ENCODE measurements at places on chromosomes 11 and 22. TPM values are rescaled to one million over a fixed set of nuclear protein-coding genes. Genes with fewer than 3 reads are reported as not detected.
A peak's percentile ranks its signal among the peaks of the same experiment; 100 is the strongest.

DDIAS gene
- total RNA-seq = 1.1 TPM

DNA sequence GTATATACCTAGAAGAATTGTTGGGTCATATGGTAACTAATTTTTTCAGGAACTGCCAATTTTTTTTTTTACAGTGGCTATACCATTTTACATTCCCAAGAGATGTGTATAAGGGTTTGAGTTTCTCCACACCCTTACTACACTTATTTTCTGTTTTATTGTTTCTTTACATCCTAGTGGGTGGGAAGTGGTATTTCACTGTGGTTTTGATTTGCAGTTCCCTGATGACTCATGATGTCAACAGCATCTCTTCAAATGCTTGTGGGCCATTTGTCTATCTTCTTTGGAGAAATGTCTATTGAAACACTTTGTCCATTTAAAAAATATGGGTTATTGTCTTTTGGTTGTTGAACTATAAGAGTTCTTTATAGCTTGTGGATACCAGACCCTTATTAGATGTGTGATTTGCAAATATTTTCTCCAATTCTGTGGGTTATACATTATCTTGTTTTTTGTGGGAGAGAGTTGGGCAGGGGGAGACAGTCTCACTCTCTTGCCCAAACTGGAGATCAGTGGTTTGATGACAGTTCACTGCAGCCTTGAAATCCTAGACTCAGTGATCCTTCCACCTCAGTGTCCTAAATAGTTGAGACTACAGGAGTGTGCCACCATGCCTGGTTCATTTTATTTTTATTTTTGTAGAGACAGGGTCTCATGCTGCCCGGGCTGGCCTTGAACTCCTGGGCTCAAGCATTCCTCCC is 30.3 kb upstream of the PISD start:
- H3K27me3 ChIP-seq = no peaks in the 10 kb centered on the region
- no peak for DNase-seq
- H3K4me3 ChIP-seq = no peak overlapping the region

LRP5 gene
- 12.3 TPM for total RNA-seq

INSC gene
- not detected for total RNA-seq

DNA sequence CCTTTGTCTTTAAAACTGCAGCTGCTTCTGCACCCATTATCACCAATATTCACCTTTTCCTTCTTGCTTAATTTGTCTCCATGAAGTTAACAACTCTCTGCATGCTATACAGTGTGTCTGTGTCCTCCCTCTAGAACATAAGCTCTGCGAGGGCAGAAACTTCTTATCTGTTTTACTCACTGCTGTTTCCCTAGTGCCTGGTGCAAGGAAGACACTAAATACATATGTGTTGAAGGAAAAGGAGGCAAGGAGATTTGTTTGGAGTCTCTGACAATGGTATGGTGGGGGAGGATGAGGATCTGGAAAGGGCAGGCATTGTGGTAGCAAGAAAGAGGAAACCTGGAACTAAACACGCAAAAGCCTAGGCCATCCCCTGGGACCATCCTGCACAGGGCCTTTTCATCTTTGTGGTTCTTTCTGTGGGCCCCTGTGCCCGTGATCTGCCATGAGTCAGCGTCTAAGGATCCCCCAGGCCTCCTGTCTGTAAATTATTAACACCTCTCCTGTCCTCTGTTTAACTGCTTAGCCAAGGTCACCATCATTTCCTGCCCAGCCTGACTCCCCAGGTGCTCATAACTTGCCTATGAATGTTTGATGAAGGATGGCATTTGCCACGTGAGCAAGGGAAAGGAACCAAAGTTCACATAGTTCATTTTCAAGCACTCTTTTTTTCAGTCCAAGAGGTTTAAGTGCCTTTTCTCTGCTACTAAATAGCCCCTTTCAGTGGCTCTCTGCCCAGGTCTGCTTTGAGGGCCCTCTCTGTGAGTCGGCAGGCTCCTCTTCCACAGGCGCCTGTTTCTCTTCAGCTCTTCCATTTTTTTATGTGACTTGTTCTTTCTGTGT is 131.1 kb downstream of the RASSF10 start:
- DNase-seq = no peak
- H3K27ac ChIP-seq = no peak overlapping the region
- no peaks in the 10 kb centered on the region for H3K4me1 ChIP-seq
- no peak overlapping the region for H3K4me3 ChIP-seq

GLB1L2 gene
- total RNA-seq = 0.76 TPM

- no peak overlapping the region for H3K4me3 ChIP-seq
- H3K36me3 ChIP-seq = peaks cover 9% of the 10 kb centered on the region
- H3K4me1 ChIP-seq = peaks cover 14% of the 10 kb centered on the region
Observed at GRCh38 chr11:34458525-34458924, 19.8 kb downstream of the CAT start.

DDT gene
- 134 TPM for total RNA-seq

DNA sequence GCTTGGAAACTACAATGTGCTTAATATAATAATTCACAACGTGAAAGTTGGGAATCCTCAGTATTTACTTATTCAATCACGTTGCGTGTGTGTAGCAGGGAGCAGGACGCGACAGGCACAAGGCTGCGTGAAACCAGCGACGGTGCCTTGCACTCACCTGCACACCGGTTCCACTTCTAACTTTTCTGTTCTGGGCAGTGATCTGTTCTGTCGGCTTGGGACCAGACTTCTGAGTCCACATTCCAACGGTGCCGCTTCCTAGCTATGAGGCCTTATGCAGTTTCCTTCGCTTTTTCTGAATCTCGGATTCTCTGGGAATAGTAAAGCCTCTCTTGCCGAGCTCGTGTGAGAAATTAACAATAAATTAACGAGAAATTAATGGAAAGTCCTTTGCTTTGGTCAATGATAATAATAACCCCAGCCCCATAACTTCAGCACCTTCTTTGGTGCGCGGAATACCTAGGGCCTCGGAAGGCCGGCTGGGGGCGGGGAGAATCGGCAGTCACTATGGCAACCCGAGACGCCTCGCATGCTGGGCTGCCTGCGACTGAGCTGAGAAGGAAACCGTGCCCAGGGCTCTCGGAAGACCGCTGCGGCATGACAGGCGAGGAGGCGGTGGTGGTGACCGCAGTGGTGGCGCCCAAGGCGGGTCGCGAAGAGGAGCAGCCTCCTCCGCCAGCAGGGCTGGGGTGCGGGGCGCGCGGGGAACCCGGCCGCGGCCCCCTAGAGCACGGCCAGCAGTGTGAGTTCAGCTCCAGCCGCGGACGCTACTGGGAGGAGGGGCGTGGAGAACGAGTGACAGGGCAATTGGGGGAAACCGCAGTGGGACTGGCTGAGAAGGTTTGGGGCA is at the start of gene C11orf97:
Gene C11orf97 (plus strand): TSS at position 530 of the 850 bp plus-strand sequence. CDS start 68 bp downstream, at position 598.
- H3K27ac ChIP-seq = no peak within 1 kb of the TSS
- peaks cover 9% of the 10 kb centered on the region for H3K4me1 ChIP-seq
- no peak for DNase-seq
- H3K4me3 ChIP-seq = peak within 1 kb of the TSS; percentile 52
- H3K27me3 ChIP-seq = no peaks in the 10 kb centered on the region
- no peaks in the 10 kb centered on the region for H3K36me3 ChIP-seq

GRCh38 chr11:3166268-3167142 is 1.4 kb upstream of the OSBPL5 start:
- no peaks in the 10 kb centered on the region for H3K36me3 ChIP-seq
- no peak for DNase-seq
- H3K27me3 ChIP-seq = no peaks in the 10 kb centered on the region
- no peak overlapping the region for H3K27ac ChIP-seq
- H3K4me3 ChIP-seq = no peak overlapping the region

DNA sequence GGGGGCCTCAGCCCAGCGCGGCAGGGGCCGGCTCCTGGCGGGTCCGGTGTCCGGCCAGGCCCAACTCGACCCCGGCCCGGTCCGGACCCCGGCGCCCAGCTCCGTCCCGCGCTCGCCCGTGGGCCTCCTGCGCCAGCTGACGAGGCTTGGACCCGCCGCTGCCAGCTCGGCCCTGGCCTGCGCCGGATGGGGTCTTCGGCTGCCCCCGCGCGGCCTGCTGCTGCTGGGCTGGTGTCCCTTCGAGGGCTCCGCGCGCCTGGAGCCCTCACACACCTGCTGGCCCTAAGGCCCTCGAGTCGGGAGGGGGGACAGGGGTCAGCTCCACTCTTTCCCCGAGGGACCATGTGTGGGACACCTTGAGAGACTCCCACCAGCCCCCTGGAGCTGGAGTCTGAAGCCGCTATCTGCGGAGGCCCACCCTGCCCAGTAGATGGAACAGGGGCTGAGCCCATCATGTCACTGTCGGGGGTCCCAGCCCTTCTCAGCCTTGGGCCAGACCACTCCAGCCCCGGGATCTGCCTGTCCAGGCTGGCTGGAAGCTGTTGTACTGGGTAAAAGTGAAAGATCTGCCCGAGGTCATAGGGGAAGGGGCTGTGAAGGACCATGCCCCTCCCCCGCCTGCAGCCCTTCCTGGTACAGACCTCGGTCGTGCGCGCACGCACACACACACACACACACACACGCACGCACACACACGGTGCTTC is 768 bp upstream of the CDKN1C start:
- H3K36me3 ChIP-seq = no peaks in the 10 kb centered on the region
- H3K27me3 ChIP-seq = no peaks in the 10 kb centered on the region
- peak overlapping the region; percentile 54 for H3K4me3 ChIP-seq

SCN3B gene
- total RNA-seq = 3.0 TPM

DNA sequence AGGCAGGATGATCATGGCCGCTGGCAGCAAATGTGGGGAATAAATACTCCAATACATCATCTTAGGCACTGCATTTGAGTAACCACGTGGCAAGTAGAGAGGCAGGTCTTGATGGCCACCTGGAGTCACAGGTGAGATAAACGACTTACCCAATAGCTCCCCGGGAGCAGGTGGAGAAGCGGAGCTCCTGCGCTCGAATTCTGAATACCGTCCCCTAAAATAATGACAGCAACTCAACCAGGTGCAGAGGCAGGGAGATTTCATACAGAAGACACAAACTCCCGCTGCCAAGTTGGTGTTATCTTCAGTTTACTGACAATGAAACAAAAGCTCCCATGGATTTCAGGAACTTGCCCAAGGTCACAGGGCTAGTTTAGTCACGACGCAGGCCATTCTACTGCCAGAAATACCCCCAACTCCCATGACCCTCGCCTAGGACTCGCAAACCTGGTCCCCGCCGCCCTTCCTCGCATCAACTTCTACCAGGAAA is 437 bp downstream of the SLC43A3 start:
- peak overlapping the region; percentile 51 for H3K4me3 ChIP-seq
- H3K27ac ChIP-seq = peak overlapping the region; percentile 83
- H3K27me3 ChIP-seq = no peaks in the 10 kb centered on the region
- DNase-seq = no peak

- no peak overlapping the region for H3K4me3 ChIP-seq
- no peaks in the 10 kb centered on the region for H3K36me3 ChIP-seq
- H3K27ac ChIP-seq = no peak overlapping the region
- DNase-seq = no peak
- H3K4me1 ChIP-seq = no peaks in the 10 kb centered on the region
Observed at GRCh38 chr22:37209140-37209845, 3.0 kb downstream of the SSTR3 start.

All from gastrocnemius medialis (tissue), 4 donors.